HFFc6 (cell line): ENCODE measurements at places on chromosomes 6 and 20. TPM values are rescaled to one million over a fixed set of nuclear protein-coding genes. Genes with fewer than 3 reads are reported as not detected.

The MAVS gene
- total RNA-seq = 35.8 to 40.3 TPM (median 37.8 TPM) in 3 replicates

DNA sequence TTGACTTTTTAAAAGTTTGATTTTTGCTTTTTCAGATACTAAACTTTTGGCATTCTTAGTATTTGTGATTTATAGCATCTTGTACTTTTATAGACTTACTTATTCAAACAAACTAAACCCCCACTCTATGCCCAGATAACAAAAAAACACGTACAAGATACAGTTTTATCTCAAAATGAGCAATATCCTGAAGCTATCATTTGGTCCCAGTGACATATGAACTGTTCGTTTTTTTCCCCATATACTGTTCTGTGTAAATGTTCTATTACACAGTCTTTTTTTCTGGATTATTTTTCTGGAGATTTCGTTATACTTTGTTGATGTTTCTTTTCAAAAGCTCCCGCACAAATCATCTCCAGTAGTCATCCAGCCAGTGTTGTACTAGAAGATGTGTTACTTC, 27.3 kb upstream of the SERINC3 start:
- peaks cover 3% of the 10 kb centered on the region; the same call in 1 of the 2 replicates for H3K27me3 ChIP-seq
- no peaks in the 10 kb centered on the region for H3K36me3 ChIP-seq
- H3K4me1 ChIP-seq = peaks cover 51% of the 10 kb centered on the region
- no peak for DNase-seq
- H3K4me3 ChIP-seq = peak overlapping the region; percentile 16; the same call in 1 of the 2 replicates

- no peak overlapping the region for H3K4me3 ChIP-seq
- H3K4me1 ChIP-seq = peaks cover 44% of the 10 kb centered on the region
- H3K27me3 ChIP-seq = no peaks in the 10 kb centered on the region; the same call in 1 of the 2 replicates
- H3K27ac ChIP-seq = peak overlapping the region; percentile 98
Measured at GRCh38 chr6:105177556-105177955, 2.3 kb downstream of the POPDC3 start.

DNA sequence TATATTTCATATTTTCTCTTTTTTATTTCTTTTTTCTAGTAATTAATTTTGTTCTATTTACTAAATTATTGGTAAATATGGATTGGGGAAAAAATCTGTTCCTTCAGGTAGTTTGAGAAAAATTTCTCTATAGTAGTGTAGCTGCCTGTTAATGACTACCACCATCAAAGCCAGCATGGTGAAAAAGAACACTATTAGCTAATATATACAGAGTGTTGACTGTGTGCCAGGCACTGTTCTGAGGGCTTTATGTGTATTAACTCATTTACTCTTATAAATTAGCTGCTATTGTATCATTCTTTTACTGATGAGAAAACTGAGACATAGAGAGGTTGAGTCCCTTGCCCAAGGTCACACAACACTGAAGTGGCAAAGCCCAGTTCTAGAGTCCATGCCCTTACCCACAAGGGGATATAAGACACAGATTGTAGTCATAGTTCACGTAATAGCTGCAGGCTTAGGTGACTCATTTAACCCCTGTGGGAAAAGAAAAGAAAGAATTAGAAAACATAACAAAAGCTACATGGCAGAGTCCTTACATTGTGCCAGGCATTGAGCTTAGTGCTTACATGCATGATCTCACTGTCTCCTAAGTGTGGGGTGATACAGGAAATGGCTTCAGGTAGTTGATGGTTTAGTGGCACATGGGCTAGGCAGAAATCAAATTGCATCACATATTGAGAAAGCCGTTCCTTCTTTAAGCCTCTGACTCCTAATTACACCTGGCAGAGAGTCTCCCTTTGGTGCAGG, 12.2 kb upstream of the AKIRIN2 start:
- H3K4me1 ChIP-seq = peaks cover 30% of the 10 kb centered on the region
- H3K36me3 ChIP-seq = no peaks in the 10 kb centered on the region
- no peaks in the 10 kb centered on the region; the same call in 1 of the 2 replicates for H3K27me3 ChIP-seq
- DNase-seq = peak; percentile 74
- H3K27ac ChIP-seq = peak overlapping the region; percentile 76

The TSHZ2 gene
- not detected in 3 replicates for total RNA-seq

DNA sequence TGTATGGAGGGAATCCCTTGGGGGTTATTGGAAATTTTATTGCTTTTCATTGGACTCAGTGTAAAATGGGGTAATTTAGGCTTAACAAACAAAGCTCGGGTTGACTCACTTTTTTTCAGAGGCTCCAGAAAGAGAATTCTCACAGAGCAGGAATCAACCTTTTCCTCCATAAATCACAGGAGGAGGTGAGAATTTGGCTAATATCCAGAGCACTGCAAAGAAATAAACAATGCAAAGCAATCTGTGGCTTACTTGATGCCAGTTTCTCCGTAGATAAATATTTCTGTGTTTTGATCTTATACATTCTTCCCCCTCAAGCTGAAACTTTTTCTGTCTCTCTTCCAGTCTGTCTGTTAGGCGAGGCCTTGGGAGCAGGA, 176.6 kb downstream of the TSHZ2 start:
- no peaks in the 10 kb centered on the region for H3K36me3 ChIP-seq
- no peak overlapping the region for H3K4me3 ChIP-seq
- H3K27me3 ChIP-seq = no peaks in the 10 kb centered on the region; the same call in 1 of the 2 replicates
- H3K27ac ChIP-seq = no peak overlapping the region

- H3K4me1 ChIP-seq = peaks cover 6% of the 10 kb centered on the region
- DNase-seq = no peak
- no peak overlapping the region for H3K4me3 ChIP-seq
- no peaks in the 10 kb centered on the region for H3K36me3 ChIP-seq
- peaks cover 7% of the 10 kb centered on the region for H3K27me3 ChIP-seq
Measured at GRCh38 chr20:10219993-10220750, 1.5 kb downstream of the SNAP25 start.

GRCh38 chr20:22339091-22339881, 245.1 kb downstream of the FOXA2 start:
- no peaks in the 10 kb centered on the region for H3K36me3 ChIP-seq
- peak; percentile 31 for DNase-seq
- H3K4me1 ChIP-seq = peaks cover 6% of the 10 kb centered on the region
- H3K4me3 ChIP-seq = no peak overlapping the region; the same call in 1 of the 2 replicates

DNA sequence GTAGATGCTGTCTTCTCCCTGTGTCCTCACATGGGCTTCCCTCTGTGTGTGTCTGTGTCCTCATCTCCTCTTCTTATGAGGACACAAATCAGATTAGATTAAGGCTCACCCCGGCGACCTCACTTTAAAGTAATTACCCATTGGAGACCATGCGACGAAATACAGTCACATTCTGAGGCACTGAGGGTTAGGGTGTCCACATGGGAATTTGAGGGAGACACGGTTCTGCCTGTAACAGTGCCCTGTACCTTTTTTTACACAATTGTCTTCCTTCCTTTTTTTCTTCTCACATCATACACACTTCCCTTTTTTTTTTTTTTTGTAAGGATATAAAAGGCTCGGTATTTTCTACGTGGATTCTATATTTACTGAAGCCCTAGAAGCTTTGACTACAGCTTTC, 48.9 kb downstream of the DEK start:
- peaks cover 49% of the 10 kb centered on the region for H3K36me3 ChIP-seq
- H3K27ac ChIP-seq = peak overlapping the region; percentile 75
- peaks cover 2% of the 10 kb centered on the region; the same call in 1 of the 2 replicates for H3K27me3 ChIP-seq
- peaks cover 27% of the 10 kb centered on the region for H3K4me1 ChIP-seq
- DNase-seq = no peak
